ENCODE measurements at places on chromosomes 6 and 20.
A peak's percentile ranks its signal among the peaks of the same experiment; 100 is the strongest.

DNA sequence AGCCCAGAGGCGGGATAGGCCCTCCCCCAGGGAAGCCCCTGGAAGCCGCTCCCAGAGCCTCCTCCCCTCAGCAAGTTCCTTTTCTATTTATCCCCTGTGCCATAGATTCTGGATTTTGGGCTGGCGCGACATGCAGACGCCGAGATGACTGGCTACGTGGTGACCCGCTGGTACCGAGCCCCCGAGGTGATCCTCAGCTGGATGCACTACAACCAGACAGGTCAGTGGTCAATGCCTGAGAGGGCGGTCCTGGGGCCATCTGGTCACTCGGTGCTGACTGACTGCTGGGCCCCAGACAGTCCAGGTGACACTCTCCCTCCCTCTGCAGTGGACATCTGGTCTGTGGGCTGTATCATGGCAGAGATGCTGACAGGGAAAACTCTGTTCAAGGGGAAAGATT lies 6.2 kb downstream of the MAPK13 start:
- no peak for DNase-seq

- DNase-seq = no peak
These were observed 14.9 kb upstream of the CTCFL start for GRCh38 chr20:57539889-57540288.

- no peak for DNase-seq
These were observed 675.8 kb downstream of the HACE1 start for GRCh38 chr6:104183816-104184435.

- peak; percentile 92 for DNase-seq
These were observed 601.2 kb upstream of the ARID1B start for GRCh38 chr6:156175971-156176421.

DNA sequence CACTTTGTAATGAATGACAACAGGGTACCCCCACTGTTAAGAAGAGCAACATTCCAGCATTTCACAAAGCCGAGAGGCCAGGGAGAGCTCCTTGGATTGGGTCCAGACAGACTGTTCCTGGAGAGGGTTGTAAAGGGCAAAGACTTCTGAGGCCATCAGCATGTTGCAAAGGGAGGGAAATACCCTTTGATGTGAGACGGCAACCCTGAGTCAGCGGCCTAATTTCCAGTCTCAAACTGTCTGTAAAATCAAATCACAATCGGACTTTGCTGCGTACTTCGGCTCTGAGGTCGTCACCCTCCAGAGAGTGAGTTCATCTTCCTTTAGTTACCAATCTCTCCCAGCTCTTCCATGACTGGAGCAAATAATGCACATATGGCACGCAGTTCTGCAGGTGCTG lies 101.0 kb upstream of the DTNBP1 start:
- no peak for DNase-seq

DNA sequence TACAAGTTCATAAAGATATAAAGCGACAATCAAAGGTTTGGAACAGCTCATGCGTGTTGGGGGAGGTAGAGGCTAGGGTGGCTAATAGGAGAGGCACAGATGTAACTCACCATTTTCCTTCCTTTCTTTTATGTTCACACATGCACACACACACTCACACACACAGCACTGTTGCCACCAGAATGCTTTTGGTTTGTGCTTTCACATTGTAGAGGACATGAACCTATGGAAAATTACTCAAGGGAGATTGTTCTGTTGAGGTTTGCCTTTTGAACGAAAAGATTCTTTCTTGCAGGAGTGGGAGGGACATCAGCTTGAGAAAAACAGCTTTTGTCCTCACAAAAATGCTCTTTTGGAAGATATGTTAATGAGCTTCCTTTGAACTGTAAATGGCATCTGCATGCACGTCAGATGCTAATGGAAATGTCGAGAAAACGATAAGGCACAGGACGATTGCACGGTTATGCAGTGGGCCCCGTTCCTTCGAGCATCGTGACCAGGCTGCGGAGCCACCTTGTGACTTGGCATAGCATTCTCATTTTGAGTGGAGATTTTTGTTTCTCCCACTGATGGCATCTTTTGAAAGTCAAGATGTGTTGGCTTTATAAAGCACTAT lies 724.1 kb downstream of the KIF16B start:
- DNase-seq = no peak

- no peak for DNase-seq
These were observed 76.4 kb downstream of the TMEM242 start for GRCh38 chr6:157246771-157247484.

DNA sequence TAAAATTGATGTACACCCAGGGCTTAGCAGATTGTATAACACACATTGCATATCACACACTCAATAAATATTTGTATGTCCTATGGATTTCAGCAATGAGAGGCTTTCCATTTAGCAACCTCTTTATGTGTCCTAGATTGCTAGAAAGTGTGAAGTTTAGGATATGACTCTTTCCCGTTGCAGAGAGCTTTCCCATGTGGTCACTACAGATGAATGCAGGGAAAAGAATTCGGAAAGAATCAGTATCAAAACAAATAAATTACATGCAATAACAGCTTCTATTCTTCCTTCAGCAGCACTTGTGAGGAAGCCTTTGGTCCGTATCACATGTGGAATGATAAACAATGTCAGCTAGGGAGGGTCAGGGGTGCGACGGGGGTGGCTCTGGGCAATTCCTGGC lies 870.1 kb downstream of the C6orf118 start:
- no peak for DNase-seq

DNA sequence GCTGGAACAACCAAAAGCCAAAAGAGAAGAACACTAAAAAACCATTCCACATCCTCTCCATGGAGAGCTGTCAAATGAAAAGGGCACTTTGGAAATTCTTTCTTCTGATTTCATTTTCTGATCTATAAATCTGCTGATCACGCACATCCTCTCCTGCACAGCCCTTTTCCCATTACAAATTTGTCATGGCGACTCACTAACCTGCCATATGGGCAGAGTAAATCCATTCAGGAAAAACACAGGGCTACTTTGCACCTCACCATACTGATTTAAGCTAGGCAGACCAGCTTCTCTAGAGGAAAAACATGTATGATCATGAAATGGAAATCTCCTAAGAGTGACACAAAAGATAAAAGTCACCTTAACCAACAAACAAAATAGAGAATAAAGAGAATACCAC lies 26.0 kb downstream of the TOMM6 start:
- DNase-seq = no peak

DNA sequence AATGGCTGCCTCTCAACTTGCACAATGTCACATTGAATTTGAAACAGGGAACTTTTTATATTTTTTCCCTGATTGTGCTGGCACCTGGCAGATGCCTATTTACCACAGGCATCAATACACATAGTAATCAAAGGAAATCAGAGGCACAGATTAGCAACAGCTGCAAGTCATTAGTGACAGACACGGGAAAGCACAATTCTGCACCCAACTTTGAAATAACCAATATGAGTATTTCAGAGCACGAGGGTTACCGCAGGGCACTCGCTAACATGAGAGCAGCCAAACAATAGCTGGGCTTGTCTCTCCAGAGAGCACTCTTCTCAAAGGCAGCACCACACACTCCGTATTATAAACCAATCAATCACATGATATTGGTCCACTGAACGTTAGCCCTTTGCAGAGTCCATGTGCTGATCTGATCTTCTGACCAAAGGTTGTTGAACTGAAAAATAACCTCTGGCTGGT lies 149.5 kb downstream of the RNF144B start:
- DNase-seq = peak; percentile 43

DNA sequence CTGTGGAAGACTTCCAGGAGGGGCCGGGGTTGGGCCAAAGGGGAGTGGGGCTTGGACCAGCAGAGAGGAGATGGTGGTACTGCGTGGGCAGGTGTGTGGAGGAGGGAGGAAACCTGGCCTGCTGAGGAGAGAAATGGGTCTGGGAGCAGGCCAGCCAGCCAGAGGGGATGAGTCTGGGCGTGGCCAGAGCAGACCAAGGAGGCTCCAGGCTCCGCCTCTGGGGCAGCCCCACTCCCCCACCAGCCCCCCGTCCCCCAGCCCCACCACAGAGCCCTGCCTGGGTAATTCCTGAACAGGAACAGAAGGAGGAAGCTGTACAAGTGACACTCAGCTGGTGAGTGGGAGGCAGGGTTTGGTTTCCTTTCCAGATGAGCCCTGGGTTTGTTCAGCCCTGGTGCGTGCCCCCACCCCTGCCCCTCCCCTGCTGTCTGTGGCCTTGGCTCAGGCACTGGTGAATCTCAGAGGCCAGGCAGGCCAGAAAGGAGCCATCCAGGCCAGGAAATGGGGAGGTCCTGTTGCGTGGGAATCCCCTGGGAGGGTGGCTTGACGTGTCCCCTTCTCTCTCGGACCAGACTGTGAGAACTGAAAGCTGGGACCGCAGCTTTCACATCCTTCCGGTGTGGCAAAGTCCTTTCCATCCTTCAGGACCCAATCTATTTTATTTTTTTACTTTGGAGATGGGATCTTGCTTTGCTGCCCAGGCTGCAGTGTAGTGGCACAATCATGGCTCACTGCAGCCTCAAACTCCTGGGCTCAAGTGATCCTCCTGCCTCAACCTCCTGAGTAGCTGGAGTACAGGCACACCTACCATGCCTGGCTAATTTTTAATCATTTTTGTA lies 9.4 kb upstream of the SRC start:
- no peak for DNase-seq

DNA sequence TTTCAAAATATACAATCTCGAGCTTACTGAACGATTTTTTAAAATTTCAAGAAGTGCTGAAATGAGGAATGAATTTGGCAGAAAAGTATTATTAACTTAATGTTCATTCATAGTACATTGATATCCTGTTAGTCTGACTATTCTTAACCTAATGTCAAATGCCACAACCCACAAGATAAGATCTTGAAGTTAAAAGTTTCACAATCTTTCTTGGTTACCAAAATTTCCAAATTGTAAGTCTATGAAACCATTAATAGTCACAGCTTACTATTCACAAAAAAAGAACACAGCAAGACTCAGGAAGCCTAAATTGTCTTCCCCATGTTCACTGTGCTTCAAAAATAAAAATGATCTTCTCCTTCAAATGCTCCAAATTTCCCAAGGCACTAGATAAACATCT lies 71.3 kb downstream of the HACE1 start:
- no peak for DNase-seq

DNA sequence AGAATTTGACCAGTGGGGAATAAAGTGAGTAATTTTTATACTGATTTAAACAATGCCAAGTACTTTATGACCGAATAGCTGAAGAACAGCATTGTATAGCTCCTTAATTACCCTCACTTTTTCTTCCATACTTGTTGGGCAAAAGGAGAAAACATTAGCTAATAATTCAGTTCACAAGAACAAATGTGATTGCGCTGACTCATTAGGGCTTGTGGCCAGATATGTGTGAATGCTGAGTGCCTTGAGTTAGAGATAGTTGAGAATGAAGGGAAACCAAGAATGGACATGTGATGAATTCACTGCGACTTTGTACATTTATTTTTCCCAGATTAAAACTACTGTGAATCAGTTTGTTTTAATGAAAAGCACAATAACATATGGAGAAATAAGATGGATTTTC lies 669.4 kb downstream of the TFAP2A start:
- no peak for DNase-seq

DNA sequence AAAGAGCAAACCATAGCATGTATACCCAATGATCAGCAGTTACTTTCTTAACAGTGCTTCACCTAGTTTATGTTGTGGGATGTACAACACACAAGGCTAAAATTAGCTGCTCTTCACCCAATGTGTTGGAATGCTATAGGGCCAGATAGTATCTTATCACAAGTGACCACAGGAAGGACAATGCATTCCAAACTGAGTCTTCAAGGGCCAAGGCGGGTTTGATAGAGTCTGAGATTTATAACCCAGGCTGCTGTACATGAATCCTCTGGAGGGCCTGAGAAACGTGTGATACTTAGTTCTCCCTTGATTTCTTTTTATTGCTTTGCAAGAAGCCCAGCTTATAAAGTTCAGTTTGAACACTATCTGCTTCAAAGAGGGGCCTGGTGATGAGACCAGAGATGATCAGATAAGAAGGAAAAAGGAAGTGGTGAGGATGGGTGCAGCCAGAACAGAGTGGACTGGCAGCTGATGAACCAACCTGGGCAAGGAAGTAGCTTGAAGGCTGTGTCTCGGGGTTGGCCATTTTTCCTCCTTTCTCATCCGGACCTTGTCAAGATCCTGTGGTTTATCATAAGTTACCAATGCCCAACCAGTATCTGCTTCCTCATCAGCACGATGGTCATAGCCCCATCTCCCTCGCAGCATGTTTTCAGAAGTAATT lies 62.2 kb upstream of the BMP2 start:
- DNase-seq = no peak

DNA sequence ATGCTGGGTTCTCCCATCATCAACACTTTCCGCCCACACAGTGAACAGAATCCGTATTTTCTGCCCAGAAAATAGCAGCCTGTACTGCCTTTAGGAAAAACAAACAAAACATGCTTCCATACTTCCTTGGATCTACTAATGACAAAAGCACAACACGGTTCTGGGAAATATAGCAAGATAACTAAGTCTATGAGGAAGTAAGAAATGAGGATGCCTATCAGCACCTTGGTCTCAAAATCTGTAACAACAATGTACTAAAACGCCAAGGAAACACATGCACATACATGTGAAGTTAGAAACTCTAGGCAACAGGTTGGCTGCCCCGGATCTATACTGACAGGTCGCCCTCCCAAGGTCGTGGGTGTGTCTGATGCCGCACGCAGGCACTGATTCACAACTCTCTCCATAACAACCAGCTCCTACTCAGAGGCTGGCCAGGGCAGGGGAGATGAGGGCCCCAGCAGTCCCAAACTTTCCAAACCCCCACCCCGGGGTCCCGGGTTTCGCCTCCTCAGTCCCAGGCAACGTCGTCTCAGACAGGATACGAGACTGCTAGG lies 710 bp downstream of the BTBD9 start:
- DNase-seq = no peak

- no peak for DNase-seq
These were observed 19.2 kb downstream of the ZBTB2 start for GRCh38 chr6:151372164-151372563.

DNA sequence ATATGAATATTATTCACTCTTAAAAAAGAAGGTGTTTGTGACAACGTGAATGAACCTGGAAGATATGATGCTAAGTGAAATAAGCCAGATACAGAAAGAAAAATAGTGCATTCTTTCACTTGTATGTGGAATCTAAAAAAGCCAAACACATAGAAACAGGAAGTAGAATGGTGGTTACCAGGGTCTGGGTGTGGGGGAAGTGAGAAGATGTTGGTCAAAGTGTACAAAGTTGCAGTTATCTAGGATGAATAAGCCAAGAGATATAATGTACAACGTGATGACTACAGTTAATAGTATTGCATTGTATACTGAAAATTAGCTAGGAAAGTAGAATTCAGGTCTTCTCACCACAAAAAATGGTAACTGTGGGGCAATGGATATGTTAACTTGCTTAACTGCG lies 151.1 kb upstream of the HCRTR2 start:
- DNase-seq = no peak

DNA sequence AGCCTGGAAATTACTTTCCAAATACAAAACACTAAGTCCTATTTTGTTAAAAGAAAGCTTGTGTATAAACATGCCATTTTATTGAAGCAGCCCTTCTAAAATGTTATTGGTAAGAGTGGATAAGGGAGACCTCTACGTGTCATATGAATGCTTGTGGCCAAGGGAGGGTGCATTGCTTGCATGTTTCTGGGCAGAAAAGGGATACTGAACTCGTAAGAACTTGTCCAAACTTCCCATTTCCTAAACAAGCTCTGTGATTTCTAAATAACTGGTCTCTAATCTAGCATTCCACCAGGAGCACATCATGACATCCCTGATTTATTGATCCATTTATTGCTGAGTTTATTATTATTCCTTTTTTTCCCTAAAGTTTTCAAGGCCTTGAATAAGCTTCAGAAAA lies 474.1 kb downstream of the CD109 start:
- no peak for DNase-seq
